ENCODE measurements at places on chromosomes 11 and 22. TPM values are rescaled to one million over a fixed set of nuclear protein-coding genes. Genes with fewer than 3 reads are reported as not detected.

NAV2 gene
- total RNA-seq = 31.0 TPM

DGCR8 gene
- 18.1 TPM for total RNA-seq

KDM4E gene
- total RNA-seq = not detected

PAK1 gene
- 27.7 TPM for total RNA-seq

CHADL gene
- 8.1 TPM for total RNA-seq

NXPE2 gene
- total RNA-seq = not detected

CYP2D6 gene
- total RNA-seq = 0.51 TPM

ACTN3 gene
- under 0.01 TPM for total RNA-seq

CARD18 gene
- total RNA-seq = not detected

C11orf21 gene
- not detected for total RNA-seq

APOC3 gene
- not detected for total RNA-seq

ZDHHC8 gene
- total RNA-seq = 46.1 TPM

OR4D5 gene
- not detected for total RNA-seq

BACE1 gene
- 17.9 TPM for total RNA-seq

SLC22A12 gene
- total RNA-seq = not detected

TPP1 gene
- total RNA-seq = 49.5 TPM

RAG1 gene
- total RNA-seq = 1.3 TPM

C11orf91 gene
- total RNA-seq = 0.13 TPM

MFRP gene
- not detected for total RNA-seq

CRYBB3 gene
- total RNA-seq = not detected

OR52K1 gene
- not detected for total RNA-seq

GUCY1A2 gene
- total RNA-seq = 0.16 TPM

DMC1 gene
- 0.98 TPM for total RNA-seq

SULT4A1 gene
- 0.51 TPM for total RNA-seq

TMA7B gene
- total RNA-seq = not detected

NAT10 gene
- total RNA-seq = 25.1 TPM

GRAP2 gene
- not detected for total RNA-seq

TIMP3 gene
- total RNA-seq = 29.2 TPM

APOL5 gene
- total RNA-seq = not detected

CSNK2A3 gene
- total RNA-seq = 0.81 TPM

SPCS2 gene
- 18.1 TPM for total RNA-seq

C11orf52 gene
- 5.2 TPM for total RNA-seq

NOX4 gene
- 9.8 TPM for total RNA-seq

GDPD4 gene
- total RNA-seq = not detected

USP35 gene
- total RNA-seq = 8.6 TPM

SUSD2 gene
- 0.16 TPM for total RNA-seq

TRIM22 gene
- total RNA-seq = 5.1 TPM

OR56A1 gene
- total RNA-seq = not detected

SERPING1 gene
- total RNA-seq = 28.6 TPM

NPAS4 gene
- 0.13 TPM for total RNA-seq

CLCF1 gene
- total RNA-seq = 29.8 TPM

TESMIN gene
- 5.1 TPM for total RNA-seq

Measured in mesangial cell (primary cell).